ENCODE measurements at places on chromosomes 6 and 20.

- no peak for DNase-seq
Measured at GRCh38 chr6:39508515-39508914, 186.0 kb upstream of the KCNK16 start.

GRCh38 chr6:39377539-39377950 is 55.0 kb upstream of the KCNK16 start:
- peak; percentile 43 for DNase-seq

DNA sequence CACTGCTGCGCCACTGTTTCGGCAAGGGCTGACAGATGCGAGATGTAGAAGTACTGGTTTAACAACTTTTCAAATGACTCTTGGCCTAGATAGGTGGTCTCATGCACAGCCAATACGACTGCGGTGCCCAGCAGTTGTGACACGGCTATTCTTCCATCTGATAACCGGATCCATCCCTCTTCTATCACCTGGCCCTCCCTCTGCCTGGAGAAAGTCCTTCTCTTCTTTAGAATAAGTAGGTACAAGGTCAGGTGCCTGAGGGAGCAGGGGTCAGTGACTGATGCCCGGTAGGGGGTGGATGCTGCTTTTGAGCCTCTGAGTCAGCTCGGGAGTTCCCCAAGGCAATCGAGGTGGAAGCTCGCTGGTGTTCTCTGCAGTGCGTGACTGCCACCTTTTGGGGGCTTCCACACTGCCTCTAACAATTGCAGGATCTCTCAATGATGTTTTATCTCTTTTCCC is 166.8 kb upstream of the GRIK2 start:
- DNase-seq: peak; percentile 13

GRCh38 chr20:16311756-16312155 is 261.5 kb downstream of the KIF16B start:
- DNase-seq: no peak

DNA sequence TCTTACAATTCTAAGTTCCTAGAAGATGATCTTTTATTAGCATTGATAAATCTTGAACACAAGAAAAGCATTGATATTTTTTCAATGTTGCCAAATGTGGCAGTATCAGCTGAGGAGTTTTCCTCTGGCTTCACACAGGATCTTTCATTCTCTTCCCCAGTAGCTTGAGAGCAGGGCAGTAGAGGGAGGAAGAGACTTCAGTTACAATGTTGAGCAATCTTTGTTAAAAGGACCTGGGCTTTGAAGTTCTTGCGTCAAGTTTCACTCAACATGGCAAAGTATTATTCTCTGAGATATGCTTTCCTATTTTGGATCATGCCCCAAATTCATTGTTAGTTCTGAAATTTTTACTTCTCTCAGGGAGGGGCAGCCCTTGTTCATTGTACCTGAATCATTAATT is 238.0 kb downstream of the COL12A1 start:
- DNase-seq: no peak

GRCh38 chr20:22630701-22631100 is 46.3 kb upstream of the FOXA2 start:
- DNase-seq: no peak

- DNase-seq: no peak
Measured at GRCh38 chr20:24747010-24747712, 201.9 kb upstream of the CST7 start.

GRCh38 chr6:129276986-129277385 is 394.0 kb downstream of the LAMA2 start:
- DNase-seq: no peak

DNA sequence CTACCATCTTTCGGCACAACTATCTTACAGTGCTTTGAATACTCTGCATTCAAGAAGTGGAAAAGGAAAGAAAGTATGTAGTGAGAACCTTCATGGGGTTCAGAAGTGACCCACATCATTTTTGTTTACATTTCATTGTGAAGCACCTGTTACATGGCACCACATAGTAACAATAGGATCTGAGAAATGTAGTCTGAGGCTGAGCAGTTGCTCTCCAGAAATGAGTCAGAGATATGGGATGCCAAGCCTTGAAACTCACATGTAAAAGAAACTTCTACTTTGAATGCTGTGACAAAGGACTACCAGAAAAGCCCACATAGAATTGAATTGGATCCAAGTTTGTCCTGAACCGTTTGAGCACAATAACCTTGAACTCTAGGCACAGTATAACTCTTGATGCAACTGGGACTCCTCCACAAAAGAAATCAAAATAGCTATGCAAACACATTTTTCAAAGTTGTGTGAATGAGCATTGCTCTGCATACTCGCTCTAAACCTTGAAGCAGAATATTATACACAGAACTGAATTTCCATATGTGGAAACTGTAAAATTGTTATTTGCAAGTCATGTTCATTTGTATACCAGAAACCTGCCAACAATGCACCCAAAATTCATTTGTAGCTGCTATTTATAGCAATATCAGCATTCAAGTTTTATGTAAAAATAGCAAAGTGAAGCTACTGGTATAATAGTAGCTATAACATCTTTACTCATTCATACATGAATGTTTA is 400.9 kb upstream of the POU3F2 start:
- DNase-seq: no peak

- no peak for DNase-seq
Measured at GRCh38 chr6:169555971-169556617, 145.7 kb downstream of the WDR27 start.

DNA sequence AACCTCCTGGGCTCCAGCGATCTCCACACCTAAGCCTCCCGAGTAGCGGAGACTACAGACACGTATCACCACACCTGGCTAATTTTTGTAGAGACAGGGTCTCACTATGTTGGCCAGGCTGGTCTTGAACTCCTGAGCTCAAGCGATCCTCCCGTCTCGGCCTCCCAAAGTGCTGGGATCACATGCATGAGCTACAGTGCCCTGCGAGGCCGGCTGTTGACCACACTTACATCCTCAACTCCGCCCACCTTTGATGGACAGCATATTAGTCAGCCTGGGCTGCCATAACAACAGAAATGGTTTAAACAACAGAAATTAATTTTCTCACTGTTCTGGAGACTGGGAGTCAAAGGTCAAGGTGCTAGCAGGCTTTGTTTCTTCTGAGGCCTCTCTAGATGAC is 107.7 kb downstream of the JPH2 start:
- DNase-seq: no peak

DNA sequence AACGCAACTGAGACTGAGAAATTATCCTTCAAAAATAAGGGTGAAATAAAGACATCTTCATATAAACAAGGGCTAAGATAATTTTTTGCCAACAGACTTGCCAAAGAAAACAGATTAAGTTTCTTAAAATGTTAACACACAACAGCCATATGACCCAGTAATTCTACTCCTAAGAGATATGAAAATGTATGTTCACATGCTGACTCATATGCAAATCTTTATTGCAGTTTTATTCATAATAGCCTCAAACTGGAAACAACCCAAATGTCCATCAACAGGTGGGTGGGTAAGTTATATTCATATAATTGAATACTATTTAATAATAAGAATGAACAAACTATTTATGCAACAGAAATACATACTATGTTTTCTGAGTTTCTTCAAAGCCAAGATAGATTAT is 140.1 kb downstream of the REV3L start:
- DNase-seq: no peak

GRCh38 chr6:159513914-159514313 is 179.1 kb downstream of the SOD2 start:
- no peak for DNase-seq

DNA sequence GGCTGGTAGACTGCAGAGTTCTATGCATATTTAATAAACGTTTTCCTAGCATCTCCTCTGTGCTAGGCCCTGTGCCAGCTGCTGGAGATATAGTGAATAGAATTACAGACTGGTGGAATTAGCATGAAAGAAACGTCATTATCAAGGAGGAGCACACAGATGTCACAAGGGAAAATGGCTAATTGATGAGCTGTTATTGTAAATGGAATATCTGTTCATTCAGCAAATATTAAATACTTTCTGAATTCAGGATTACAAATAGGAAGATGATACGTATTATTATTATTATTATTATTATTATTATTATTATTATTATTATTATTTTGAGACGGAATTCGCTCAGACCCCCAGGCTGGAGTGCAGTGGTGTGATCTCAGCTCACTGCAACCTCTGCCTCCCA is 1.2 kb downstream of the AAR2 start:
- no peak for DNase-seq

DNA sequence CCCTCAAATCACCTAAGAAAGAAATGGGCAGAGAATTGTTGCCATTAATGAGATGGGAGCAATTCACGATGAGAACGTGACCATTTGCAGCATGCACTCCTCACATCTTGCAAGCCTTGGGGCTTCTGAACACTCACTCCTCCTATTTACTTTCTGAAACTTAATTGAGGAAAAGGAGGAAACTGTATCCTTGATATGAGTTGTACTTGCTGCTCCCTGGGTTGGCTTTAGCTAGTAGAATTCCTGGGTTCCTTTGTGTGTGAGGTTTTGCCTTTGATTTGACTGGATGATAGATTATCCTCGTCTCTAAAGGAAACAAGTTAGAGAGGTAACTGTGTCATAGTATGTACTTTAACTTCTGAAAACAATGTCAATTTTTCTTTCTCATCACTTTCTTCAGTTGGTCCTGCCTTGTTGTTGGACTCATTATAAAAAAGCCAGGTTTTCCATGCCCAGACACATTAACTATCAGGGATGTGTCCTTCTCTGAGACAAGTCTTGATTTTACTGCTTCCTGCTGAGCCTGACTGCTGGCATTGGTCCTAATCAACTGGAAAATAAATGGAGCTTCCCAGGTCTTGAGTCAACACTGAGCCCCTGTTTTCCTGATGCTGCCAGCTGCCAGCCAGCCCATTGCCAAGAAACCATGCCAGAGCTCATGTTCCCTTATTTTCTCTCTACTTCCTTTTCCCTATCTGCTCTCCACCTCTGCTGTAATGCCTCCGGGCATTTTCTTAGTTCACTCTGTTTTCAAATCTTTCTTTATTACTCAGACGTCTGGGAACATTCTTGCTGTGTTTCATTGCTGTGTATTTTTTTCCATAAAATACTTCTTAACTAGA is 6.0 kb upstream of the MRAP2 start:
- DNase-seq: no peak

- DNase-seq: peak; percentile 100
Measured at GRCh38 chr20:50224531-50225255, 34.1 kb downstream of the CEBPB start.

- no peak for DNase-seq
Measured at GRCh38 chr6:42511803-42512422, 51.9 kb upstream of the UBR2 start.

DNA sequence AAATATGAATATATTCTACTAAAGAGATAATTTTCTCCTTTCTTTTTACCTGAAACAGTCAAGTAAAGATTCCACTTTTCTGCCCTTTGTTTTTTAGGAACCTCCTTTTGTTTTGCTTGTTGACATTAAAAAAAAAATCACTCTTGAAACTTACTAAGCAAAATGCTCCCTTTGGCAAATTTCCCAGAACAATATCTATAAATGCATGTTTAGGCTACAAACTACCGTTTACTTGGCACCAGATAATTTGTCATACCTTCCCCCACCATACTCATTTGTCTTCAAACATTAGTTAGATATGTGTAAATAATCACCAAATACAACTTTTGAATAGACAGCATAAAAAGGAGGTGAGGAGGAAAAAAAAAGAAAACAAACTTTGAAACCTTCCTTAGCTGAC is 604.7 kb downstream of the RFPL4B start:
- DNase-seq: no peak

Measured in HS-5 (cell line).